ENCODE measurements at places on chromosomes 7 and 10.

GRCh38 chr7:157871681-157872080 is 534.9 kb downstream of the DNAJB6 start:
- no peak for DNase-seq

GRCh38 chr10:17217631-17218232 is 10.3 kb upstream of the VIM start:
- DNase-seq: no peak

DNA sequence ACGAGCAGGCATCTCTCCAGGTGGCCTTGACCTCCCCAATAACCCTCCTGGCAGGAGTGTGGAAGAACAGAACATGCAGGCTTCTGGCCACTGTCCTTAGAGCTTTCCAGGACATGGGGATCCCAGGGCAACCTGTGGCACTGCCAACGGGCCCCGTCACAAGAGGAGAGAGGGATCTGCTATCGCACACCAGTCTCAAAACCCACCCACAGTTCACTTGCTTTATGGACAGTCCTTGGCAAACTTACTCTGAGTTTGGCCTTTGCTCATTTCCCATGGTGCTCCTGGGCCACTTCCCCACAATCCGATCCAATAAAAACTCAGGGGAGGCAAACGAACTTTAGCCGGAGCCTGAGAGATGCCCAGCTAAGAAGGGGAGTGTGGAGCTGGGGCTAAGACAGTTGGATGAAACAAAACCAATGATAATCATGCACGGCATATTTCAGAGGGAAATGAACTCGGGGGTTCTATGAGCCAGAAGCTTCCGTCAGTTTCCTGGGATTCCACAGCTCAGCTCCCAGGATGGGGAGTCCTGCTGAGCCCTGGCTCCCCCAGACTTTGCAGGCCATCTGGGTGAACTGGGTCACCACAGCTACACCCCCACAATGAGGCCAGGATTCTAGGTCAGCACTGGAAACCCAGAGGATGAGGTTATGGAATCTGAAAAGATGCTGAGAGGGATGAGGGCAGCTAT is 158.4 kb downstream of the NEURL1 start:
- no peak for DNase-seq

- no peak for DNase-seq
These were observed at the start of gene WEE2 for GRCh38 chr7:141708351-141708750. WEE2 (plus strand) TSS chr7:141708353; CDS start chr7:141708759, 406 bp downstream.

GRCh38 chr7:12067156-12067831 is 143.8 kb upstream of the TMEM106B start:
- peak; percentile 17 for DNase-seq

DNA sequence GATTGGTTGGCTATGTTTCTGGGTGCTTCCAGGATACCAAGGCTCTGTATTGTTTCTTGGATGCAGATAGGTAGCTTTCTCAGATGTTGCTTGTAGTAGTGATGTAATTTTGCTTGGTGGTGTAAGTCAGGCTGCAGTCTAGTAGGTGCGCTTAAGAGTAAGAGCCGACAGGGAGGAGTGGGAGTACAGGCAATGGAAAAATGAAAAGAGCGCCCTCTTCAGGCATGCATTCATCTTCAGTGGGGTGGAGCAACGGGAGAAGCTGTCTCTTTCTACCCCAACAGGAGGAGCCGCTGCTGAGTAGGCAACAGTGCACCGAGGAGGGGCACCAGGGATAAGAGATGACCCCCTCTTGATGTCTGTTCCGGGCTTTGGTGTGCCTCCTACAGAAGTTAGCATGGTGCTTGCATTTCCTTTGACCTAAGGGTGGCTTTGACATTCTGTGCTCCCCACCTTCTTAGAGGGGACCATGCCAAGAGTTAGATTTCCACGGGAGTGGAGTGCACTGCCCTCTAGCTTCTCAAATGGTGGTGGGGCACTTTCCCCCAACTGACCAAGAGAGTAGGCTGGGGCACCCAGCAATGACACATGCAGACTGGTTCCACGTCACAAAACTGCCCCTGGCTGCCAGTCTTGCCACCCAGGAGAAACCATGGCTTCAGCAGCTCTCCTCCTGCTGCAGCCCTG is 56.1 kb downstream of the ZNF783 start:
- no peak for DNase-seq

- DNase-seq: no peak
These were observed 28.8 kb upstream of the C10orf53 start for GRCh38 chr10:49650724-49651034.

Measured in activated CD8-positive, alpha-beta memory T cell treated with anti-CD3 and anti-CD28 coated beads for 1 hour (primary cell).